ENCODE measurements at places on chromosomes 13 and 19.

GRCh38 chr13:101082441-101082840, 333.9 kb downstream of the NALCN start:
- no peak for DNase-seq

DNA sequence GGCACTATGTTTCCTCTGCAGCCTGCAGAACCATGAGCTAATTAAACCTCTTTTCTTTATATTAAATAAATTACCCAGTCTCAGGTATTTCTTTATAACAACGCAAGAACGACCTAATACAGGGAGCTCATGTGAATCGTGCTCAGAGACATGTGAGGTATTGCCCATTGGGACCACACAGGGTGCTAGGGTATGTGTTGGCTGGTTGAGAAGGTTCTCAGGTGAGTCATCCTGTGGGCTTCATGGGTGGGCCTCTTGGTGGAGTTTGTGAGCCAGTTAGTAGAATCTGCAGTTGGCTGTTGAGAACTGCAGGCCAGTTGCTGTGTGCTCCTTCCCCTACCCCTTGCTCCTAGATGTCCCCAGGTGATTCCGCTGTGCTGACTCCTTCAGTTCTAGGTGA, 163.0 kb downstream of the HS6ST3 start:
- DNase-seq: no peak

DNA sequence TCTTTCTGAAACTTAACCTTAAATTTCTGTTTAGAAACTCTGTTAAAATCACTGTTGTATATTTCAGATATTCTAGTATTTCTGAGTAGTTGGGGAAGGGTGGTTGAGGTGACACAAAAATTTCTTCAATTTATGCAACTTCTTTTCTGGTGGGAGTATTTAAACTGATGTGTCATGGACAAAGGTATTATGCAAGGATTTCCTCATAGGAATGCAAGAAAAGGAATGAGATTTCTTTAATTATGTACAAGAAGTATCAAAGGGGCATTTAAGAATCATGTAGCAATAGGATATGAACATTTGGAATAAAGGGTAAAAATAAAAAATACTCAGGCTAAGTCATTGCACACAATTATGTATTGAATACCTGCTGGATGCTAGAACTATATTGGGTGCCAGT, 575.8 kb upstream of the KLF12 start:
- DNase-seq: no peak

DNA sequence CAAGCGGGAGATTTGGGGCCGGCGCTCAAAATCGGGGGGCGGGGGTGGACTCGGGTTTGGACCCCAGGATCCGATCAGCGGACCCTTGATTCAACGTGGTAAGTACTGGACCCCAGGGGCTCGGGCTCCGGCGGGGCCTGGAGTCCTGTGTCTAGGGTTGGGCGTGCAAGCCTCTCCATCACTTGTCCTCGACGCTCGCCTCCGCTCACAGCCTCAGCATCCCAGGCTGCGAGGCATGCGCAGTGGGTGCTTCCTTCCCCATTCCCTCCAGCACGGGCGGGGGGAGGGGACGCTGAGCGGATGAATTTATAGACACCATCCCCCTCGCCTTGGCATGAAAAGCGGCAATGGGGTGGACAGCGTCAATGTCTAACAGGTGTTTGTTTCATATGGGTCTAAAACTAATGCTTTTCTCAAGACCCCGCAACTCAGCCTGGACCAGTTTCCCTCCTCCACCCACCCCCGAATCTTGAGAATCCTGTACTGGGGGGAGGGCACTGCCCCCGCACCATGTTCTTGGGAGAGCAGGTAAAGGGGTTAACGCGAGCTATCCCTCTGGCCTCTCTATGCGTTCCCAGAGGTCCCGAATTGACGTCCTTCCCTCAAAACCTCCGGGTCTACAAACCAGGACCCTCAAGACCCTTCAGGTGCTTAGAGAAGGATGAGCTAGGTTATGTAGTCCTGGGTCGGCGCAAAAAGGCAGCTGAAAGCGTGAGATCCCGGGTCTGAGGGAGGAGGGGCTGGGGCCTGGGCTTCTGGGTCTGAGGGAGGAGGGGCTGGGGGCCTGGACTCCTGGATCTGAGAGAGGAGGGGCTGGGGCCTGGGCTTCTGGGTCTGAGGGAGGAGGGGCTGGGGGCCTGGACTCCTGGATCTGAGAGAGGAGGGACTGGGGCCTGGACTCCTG, 579 bp downstream of the CPT1C start:
- no peak for DNase-seq

DNA sequence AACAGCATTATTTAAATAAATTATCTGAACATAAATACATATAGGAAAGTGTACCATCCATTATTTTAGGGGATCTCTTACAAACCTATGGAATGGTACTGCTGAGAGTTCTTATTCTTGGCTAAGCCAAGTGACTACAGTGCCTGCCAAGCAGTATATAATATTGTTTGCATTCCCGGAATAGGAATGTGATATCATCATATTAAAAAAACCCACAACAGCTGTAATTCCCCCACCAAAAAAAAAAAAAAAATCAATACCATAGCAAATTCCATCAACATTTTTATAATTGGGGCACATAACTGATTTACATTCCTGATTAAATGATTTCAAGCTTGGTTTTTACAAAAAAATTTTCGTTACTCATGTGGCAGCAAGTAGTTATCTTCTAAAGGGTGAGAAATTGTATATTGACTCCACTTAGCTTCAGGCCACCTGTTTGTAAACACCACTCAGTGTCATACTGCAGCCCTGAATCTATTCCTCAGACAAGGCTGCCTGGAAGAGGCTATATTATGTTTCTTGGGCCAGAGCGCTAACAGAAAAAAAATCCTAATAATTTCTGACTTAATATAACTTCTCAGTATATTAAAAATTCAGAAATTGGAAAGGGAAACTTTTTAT, 278.1 kb downstream of the DNAJC15 start:
- no peak for DNase-seq

DNA sequence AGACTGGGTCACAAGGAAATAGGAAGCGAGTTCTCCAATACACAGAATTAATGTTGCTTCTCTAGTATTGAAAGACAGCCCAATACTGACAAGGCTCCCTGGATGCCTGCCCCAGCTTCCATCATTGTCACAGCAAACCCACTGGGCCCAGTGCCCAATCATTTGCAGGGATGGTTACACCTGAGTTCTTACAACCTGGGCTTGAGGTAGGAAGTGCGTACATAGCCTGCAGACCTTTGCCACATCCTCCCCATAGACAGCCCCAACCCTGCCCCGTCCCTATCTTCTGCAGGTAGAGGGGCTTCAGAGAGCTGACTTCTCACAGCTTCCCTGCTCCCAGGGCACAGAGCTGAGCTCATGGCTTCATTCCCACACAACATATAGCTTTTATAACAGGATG, 108.1 kb upstream of the UBL3 start:
- no peak for DNase-seq

GRCh38 chr13:32881777-32882145, 134.5 kb upstream of the KL start:
- no peak for DNase-seq

DNA sequence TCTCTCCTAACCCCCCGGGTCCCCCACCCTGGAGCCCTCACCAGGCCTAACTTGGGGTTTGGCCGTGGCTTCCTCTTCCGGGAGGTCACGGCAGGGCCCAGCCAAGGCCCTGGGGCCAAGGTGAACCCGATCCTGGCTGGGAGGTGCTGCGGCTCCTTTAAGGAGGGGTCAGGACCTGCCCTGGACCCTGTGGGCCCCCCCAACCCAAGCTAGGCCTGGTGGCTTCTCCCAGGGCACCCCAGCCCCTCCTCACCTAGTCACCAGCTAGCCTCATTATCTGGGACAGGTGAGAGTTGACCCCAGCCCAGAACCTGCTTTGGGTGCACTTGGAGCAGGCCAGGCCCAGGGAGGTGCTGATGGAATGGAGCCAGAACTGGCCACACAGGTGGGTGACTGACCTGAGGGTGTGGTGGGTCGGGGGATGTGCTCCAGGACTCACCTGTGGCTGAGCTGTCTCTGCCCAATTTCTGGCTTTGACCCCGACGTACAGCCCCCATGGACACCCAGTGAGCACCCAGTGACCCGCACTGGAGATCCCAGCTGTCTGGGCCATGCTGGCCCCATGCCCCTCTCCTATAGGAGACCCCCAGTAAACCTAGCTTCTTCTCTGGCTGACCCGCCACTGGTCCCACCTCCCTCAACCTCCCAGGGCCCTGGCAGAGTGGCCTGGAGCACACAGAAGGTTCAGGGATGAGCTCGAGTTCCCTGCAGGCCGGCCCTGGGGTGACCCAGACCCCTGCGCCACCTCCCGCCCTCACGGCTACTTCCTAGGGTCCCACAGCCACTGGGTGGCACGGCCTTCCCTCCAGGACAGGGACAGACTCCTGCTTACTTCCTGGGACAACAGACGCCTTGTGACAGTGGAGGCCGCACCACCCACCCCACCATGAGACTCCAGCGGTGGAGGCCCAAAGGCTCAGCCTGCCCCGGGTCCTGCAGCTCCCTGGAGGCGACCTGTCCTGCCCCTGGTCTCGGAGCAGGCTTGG, 6.7 kb upstream of the MKNK2 start:
- no peak for DNase-seq

DNA sequence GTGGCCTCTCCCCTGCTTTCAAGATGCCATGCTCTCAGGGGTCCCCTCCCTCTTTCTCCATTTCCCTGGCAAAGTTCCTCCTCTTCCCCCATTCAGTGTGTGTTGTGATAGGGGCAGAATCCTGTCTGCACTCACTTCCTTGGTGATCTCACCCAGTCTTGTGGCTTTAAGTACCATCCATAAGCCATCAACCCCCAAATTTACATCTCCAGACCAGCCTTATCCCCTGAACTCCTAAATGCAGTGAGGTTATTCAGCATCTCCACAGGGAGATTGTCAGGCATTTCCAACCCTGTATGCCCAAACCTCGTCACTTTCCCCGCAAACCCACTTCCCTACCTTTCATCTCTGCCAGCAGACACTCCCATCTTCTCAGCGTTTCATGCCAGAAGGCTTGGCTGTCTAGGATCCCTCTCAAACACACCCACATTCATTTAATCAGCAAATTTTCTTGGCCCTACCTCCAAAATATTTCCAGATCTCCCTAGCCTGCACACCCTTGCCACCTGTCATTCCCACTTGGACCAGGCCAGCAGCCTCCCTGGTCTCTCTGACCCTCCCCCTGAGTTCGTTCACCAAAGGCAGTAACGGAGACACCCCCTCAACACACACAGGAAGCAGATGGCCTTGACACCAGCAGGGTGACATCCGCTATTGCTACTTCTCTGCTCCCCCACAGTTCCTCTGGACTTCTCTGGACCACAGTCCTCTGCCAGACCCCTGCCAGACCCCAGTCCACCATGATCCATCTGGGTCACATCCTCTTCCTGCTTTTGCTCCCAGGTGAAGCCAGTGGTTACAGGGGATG, at the start of gene HCST:
HCST (plus strand) TSS at position 676 of the 808 bp plus-strand sequence; CDS start at position 741, 65 bp downstream.
- no peak for DNase-seq

DNA sequence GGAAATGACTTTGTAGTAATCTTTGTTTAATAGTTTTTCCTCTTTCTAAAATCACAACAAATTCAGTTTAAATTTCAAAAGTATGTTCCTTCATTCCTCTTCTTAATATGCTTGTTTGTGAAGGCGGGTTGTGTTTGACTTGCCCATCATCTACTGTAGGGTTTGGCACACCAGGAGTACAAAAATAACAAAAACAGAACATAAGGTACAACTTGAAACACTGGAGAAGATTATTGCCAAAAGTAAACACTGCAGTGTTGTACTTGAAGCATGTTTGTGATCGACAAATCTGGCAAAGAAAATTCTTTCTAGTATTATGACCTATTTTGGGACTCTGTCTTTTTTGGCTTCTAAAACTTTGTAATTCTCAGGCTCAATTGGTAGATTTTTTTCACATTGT, 518.6 kb downstream of the SLITRK5 start:
- no peak for DNase-seq

- DNase-seq: no peak
Measured at GRCh38 chr19:18789883-18790565, 1.1 kb downstream of the COMP start.

DNA sequence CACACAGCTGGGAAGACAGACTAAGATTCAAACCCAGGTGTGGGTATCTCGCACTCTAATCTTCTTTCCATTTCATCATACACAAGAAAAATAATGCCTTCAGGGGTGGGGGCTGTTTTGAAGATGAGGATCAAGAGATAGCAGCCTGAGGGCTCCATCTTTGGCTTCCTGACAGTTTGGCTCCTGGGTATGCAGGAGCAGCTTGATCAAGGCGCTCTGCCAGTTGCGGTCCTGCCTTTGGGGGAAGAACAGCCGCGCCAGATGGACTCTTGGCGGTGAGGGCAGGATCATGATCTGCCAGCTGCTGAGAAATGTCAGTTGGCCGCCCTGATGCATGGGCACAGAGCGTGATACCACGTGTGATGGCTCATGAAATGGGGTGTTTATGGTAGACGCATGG, 119.1 kb downstream of the IER2 start:
- no peak for DNase-seq

DNA sequence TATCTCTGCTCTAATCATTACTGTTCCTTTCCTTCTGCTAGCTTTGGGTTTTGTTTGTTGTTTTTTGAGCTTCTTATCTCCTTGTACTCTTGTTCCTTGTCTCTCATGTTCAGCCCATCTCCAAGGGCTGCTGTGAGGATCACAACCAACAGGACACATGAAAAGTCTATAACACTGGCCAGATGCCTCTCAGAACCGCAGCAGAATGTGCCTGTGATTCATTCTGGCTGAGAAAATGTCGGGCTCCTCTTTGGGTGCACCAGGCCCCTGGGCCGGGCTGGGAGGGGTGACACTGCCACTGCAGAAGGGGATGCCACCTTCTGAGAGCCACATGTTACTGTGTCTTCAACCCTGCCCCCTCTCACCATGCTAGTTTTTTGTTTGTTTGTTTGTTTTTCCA, 48.0 kb downstream of the GGACT start:
- DNase-seq: no peak

DNA sequence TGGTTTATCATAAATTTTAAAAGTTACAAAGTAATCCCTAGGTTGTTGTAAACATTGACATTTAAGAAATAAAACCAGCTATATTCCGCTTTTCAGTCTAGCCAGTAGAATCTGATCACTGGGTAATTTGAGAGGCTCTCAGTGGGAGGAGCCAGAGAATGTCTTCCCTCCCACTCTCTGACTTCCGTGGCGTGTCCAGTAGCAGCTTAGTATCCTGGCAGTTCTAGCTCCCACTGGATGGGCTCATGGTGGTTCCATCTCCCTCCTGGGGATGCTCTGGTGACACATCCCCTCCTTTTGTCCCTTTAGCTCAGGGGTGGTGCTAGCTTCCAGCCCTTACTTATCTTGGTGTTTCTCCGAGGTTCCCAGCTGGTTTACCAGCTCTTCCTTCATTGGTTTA, 34.5 kb downstream of the MTUS2 start:
- no peak for DNase-seq

DNA sequence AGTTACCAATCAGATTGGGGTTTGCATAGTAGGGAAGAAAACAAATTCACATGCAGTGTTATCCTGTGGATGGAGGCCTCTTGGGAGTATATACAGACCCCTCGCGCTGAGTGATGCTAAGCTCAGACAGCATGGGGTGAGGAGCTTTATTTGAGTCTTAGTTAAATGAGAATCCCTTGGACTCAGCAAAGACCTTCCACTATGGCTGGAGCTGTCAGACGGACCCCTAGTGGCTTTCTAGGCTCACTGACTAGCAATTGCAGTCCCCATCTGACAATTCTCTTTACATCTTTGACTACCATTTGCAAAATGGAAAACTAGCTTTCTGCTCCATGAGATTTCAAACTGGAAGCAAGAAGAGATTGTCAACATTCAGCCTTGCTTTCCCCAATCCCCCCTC, 90.4 kb downstream of the STOML3 start:
- no peak for DNase-seq
